T-cell (primary cell): ENCODE measurements at places on chromosomes 1 and 21. TPM values are rescaled to one million over a fixed set of nuclear protein-coding genes. Genes with fewer than 3 reads are reported as not detected.

DNA sequence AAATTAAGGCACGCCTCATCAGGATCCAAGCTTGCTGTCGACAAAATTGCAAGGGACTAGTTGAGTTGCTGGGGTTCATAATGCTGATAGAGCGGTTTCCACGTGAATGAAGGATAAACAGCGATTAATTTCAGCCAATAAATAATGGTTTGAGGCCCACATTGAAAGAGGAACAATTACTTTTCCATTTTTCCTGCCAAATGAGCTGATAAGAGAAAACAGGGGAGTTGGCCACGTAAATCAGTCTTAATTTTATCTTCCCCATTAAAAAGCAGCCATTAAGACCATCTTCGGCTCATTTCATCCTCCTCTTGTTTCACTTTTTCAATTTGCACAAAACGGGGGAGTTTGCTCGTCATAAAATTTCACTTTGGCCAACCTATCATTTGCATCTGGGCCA lies 235.5 kb upstream of the RRP15 start:
- H3K27me3 ChIP-seq: no peaks in the 10 kb centered on the region
- no peak overlapping the region for H3K4me3 ChIP-seq
- no peaks in the 10 kb centered on the region for H3K36me3 ChIP-seq
- H3K27ac ChIP-seq: no peak overlapping the region
- no peak for DNase-seq

GRCh38 chr1:53616927-53617326 lies 122.0 kb downstream of the GLIS1 start:
- no peaks in the 10 kb centered on the region for H3K36me3 ChIP-seq
- no peak overlapping the region for H3K27ac ChIP-seq
- DNase-seq: no peak
- no peak overlapping the region for H3K4me3 ChIP-seq
- H3K27me3 ChIP-seq: no peaks in the 10 kb centered on the region

DNA sequence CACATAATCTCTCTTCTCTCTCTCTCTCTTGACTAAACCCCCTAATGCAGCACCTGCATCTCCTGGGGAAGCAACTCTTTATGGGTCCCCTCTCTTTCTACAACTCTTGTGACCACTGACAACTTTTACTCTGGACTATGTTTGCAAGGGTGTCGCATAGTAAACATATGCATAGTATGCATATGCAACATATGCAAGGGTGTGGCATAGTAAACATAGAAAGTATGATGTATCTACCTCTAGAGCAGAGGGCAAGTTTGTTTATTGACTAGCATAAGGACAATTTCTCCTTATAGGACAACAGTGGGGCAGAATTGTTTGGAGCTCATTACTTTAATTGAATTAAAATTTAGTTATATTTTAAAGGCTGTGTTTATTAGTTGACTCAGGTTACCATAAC lies 462.5 kb downstream of the AMY1C start:
- no peaks in the 10 kb centered on the region for H3K36me3 ChIP-seq
- H3K4me1 ChIP-seq: no peaks in the 10 kb centered on the region
- no peak overlapping the region for H3K4me3 ChIP-seq
- DNase-seq: no peak

GRCh38 chr1:77036560-77036959 lies 169.3 kb downstream of the ST6GALNAC5 start:
- no peaks in the 10 kb centered on the region for H3K4me1 ChIP-seq
- H3K4me3 ChIP-seq: no peak overlapping the region
- no peaks in the 10 kb centered on the region for H3K36me3 ChIP-seq
- H3K27me3 ChIP-seq: no peaks in the 10 kb centered on the region

GRCh38 chr21:31305888-31306287 lies 38.2 kb downstream of the TIAM1 start:
- no peaks in the 10 kb centered on the region for H3K36me3 ChIP-seq
- no peak overlapping the region for H3K27ac ChIP-seq
- H3K27me3 ChIP-seq: no peaks in the 10 kb centered on the region
- H3K4me3 ChIP-seq: no peak overlapping the region
- no peak for DNase-seq
- no peaks in the 10 kb centered on the region for H3K4me1 ChIP-seq

GRCh38 chr1:15700508-15700907 lies 16.4 kb downstream of the PLEKHM2 start:
- no peaks in the 10 kb centered on the region for H3K27me3 ChIP-seq
- DNase-seq: no peak
- no peak overlapping the region for H3K4me3 ChIP-seq
- H3K4me1 ChIP-seq: peaks cover 27% of the 10 kb centered on the region
- no peak overlapping the region for H3K27ac ChIP-seq

- H3K4me3 ChIP-seq: no peak overlapping the region
- no peaks in the 10 kb centered on the region for H3K4me1 ChIP-seq
- H3K27ac ChIP-seq: no peak overlapping the region
- no peak for DNase-seq
Measured at GRCh38 chr1:81760477-81761097, 40.1 kb upstream of the ADGRL2 start.

DNA sequence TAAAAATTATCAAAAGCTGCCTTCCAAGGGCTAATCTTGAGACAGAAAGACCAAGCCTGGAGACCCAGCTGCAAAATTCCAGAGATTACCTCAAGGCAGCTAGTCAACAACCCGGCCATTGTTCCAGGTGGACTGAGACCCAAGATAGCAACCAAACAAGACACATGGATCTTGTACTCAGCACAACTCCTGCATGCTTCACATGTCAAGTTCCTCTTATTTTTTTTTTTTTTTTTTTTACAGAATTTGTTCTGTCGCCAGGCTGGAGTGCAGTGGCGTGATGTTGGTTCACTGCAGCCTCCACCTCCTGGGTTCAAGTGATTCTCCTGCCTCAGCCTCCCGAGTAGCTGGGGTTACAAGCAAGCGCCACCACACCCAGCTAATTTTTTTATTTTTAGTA lies 40.1 kb downstream of the CD2 start:
- no peaks in the 10 kb centered on the region for H3K36me3 ChIP-seq
- DNase-seq: no peak
- peaks cover 33% of the 10 kb centered on the region for H3K4me1 ChIP-seq
- H3K27ac ChIP-seq: no peak overlapping the region
- H3K4me3 ChIP-seq: no peak overlapping the region

DNA sequence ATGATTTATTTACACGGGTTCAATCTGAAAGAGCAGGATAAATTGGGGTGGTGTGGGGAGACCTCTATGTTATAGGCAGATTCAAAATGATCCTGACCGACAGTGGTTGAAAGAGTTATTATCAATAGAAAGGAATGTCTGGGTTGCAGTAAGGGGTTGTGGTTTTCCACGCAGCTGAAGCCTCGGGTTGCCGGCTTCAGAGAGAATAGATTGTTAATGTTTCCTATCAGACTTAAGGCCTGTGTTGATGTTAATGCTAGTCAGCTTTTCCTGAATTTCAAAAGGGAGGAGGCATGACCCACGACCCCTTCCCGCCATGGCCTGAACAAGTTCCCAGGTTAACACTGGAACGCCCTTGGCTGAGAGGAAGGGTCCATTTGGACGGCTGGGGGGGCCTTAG lies 2.2 kb upstream of the UBE2J2 start:
- no peaks in the 10 kb centered on the region for H3K36me3 ChIP-seq
- no peak overlapping the region for H3K27ac ChIP-seq
- no peak for DNase-seq
- H3K27me3 ChIP-seq: no peaks in the 10 kb centered on the region

GRCh38 chr1:160797861-160798273 lies 1.9 kb downstream of the LY9 start:
- peak overlapping the region; percentile 72 for H3K4me3 ChIP-seq
- no peaks in the 10 kb centered on the region for H3K27me3 ChIP-seq
- H3K27ac ChIP-seq: peak overlapping the region; percentile 93
- H3K4me1 ChIP-seq: peaks cover 43% of the 10 kb centered on the region

GRCh38 chr1:112316254-112316913 lies 79.6 kb upstream of the CTTNBP2NL start:
- no peaks in the 10 kb centered on the region for H3K36me3 ChIP-seq
- no peak overlapping the region for H3K4me3 ChIP-seq
- H3K27me3 ChIP-seq: peaks cover 18% of the 10 kb centered on the region
- H3K27ac ChIP-seq: no peak overlapping the region
- no peaks in the 10 kb centered on the region for H3K4me1 ChIP-seq
- DNase-seq: no peak

- H3K36me3 ChIP-seq: no peaks in the 10 kb centered on the region
- H3K27ac ChIP-seq: no peak overlapping the region
- no peak for DNase-seq
- no peaks in the 10 kb centered on the region for H3K27me3 ChIP-seq
- H3K4me1 ChIP-seq: no peaks in the 10 kb centered on the region
Measured at GRCh38 chr1:71232166-71232763, 151.4 kb upstream of the ZRANB2 start.

- H3K36me3 ChIP-seq: no peaks in the 10 kb centered on the region
- H3K27ac ChIP-seq: no peak overlapping the region
- no peak overlapping the region for H3K4me3 ChIP-seq
- H3K4me1 ChIP-seq: no peaks in the 10 kb centered on the region
Measured at GRCh38 chr1:42096554-42096953, 56.7 kb upstream of the GUCA2B start.

DNA sequence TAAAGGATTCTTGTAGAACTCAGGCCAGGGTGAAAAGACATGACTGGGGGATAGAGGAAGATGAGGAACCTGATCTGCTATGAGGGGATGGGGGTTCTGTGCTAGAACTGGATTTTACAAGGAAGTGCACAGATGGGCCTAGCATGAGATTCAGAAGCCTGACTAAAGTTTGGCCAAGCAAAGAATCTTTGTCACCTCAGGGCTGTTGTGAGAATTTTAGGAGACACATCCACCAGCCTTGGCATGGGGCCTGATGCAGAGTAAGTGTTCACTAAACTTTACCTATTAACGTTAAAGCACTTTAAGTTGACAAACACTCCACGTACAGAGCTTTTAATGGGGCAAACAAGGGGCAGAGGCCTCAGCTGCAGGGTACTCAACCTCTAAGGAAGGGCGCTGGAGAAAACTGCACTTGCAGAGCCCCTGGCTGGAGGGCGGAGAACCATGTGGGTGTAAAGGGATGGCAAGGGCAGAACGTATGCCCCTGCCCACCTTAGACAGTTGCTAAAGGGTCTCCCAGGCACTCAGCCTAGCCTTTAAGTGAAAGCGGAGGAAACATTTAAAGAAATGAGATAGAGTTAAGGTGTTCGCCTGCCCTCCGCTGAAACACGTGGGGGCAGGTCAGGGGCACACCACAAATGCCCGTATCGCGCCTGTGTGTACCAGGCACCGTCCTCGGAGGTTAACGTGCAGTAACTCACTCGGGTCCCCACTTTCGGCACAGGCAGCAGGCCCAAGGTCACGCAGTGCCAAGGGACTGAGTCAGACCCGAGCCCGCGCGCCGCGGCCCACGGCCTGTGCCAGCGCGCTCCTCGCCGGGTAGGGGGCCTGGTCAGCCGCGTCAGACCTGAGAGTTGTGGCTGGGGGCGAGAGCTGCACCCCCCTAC lies 990 bp upstream of the MRPS6 start:
- peaks cover 24% of the 10 kb centered on the region for H3K4me1 ChIP-seq
- no peaks in the 10 kb centered on the region for H3K27me3 ChIP-seq
- DNase-seq: no peak
- H3K27ac ChIP-seq: no peak overlapping the region
- H3K4me3 ChIP-seq: peak overlapping the region; percentile 33

- no peaks in the 10 kb centered on the region for H3K4me1 ChIP-seq
- H3K27me3 ChIP-seq: peaks cover 40% of the 10 kb centered on the region
- no peaks in the 10 kb centered on the region for H3K36me3 ChIP-seq
- DNase-seq: no peak
- H3K4me3 ChIP-seq: no peak overlapping the region
Measured at GRCh38 chr1:203116091-203116820, 11.3 kb upstream of the ADORA1 start.

DNA sequence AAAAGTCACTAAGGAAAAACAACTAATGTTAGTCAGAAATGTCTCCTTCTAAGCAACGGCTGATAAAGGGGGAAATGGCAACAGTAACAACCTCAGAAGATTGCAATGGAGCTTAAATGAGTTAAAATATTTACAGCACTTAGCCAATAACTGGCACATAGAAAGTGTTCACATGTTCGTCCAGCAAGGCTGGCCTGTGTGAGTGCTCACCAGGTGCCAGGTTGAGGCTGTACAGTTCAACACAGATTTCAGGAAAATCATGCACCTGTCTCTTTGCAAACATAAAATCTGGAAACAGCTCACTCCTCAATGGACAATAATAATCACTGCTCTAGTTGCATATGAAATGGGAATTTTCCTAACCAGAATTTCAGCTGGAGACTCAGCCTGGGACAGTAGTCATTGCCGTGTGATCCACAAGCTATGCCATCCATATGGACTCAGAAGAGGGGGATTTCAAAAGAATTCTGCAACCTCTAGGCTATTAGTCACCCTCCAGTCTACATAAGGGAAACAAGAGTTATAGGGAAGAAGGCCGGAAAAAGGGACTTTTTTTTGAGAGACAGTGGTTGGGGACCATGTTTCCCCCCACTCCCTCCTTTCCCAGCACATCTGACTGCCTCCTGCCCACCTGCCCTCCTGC lies 68.6 kb downstream of the SYDE2 start:
- H3K4me1 ChIP-seq: no peaks in the 10 kb centered on the region
- no peaks in the 10 kb centered on the region for H3K36me3 ChIP-seq
- H3K27me3 ChIP-seq: no peaks in the 10 kb centered on the region
- no peak overlapping the region for H3K4me3 ChIP-seq
- no peak overlapping the region for H3K27ac ChIP-seq
- DNase-seq: no peak

GRCh38 chr1:164930241-164930640 lies 371.3 kb downstream of the PBX1 start:
- H3K4me1 ChIP-seq: no peaks in the 10 kb centered on the region
- H3K4me3 ChIP-seq: no peak overlapping the region
- no peak for DNase-seq
- no peaks in the 10 kb centered on the region for H3K27me3 ChIP-seq

DNA sequence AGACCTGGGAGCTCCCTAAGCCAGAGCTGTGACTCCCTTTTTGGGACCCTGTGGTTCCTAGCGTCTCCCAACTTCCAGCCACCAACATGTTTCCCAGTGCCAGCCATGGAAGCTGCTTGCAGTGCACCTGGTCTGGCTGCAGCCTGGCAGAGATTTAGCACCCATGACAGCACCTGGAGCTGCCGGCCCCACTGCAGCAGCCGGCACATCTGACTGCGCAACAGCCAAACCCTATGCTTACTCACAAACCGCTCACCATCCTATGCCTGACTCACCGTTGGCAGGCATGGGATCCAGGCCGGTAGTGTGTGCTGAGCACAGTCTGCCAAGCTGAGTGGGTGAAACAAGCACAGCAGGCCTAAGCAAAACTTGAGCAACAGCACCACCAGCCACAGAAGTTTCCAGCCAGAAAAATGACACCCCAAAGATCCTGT lies 435.9 kb upstream of the PRMT6 start:
- no peaks in the 10 kb centered on the region for H3K4me1 ChIP-seq
- DNase-seq: no peak
- no peaks in the 10 kb centered on the region for H3K36me3 ChIP-seq
- H3K27ac ChIP-seq: no peak overlapping the region
- no peaks in the 10 kb centered on the region for H3K27me3 ChIP-seq
- no peak overlapping the region for H3K4me3 ChIP-seq

TNFRSF8 gene
- 0.20 TPM for total RNA-seq

FGR gene
- 5.7 TPM for total RNA-seq

APCS gene
- total RNA-seq: not detected

GUCA2B gene
- total RNA-seq: not detected

NTMT2 gene
- total RNA-seq: not detected

TFF1 gene
- total RNA-seq: not detected
